ENCODE measurements at places on chromosomes 4 and X.

GRCh38 chr4:85579942-85580341 lies 105.0 kb downstream of the ARHGAP24 start:
- no peak for DNase-seq

DNA sequence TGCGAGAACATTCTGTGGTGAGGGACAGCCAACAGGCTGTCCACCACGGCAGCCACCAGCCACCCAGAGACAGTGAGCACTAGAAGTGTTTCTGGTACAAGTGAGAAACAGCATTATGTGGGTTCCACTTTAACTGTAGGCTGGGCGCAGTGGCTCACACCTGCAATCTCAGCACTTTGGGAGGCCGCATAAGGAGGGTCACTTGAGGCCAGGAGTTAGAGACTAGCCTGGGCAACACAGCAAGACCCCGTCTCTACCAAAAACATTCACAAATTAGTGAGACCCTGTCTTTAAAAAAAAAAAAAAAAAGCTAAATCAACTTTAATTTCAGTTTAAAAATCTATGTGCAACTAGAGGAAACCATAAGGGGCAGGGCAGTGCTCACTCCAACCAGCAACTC lies 20.6 kb downstream of the FAM53A start:
- DNase-seq, result no peak

DNA sequence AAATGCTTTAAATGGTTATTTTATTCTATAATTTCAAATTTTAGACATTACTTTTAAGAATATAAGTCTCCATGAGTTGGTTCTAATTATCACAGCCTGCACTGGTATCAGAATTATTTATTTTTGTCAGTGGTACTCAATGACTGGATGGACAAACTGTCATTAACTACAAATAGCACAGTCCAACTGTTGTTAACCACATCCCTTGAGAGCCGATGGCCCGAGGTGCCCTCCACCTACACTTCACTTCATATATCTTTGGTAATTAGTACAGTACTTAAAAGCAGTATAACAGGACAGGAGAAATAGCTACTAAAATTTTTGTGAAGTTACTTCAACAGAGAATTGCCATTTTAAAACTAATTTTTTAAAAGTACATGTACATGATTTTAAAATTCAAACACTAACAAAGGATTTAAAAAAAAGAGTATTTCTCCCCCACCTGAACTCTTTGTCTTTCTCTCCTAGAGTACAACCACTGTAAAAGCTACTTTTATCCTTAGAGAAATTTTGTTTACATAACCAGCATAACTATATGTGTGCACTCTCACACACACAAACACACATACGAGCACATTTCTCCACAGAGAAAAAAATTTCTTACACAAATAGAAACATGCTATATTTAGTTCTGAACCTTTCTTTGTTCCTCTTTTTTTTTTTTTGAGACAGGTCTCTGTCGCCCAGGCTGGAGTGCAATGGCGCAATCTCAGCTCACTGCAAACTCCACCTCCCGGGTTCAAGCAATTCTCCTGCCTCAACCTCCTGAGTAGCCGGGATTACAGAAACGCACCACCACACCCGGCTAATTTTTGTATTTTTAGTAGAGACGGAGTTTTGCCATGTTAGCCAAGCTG lies 6.5 kb downstream of the TIFA start:
- no peak for DNase-seq

DNA sequence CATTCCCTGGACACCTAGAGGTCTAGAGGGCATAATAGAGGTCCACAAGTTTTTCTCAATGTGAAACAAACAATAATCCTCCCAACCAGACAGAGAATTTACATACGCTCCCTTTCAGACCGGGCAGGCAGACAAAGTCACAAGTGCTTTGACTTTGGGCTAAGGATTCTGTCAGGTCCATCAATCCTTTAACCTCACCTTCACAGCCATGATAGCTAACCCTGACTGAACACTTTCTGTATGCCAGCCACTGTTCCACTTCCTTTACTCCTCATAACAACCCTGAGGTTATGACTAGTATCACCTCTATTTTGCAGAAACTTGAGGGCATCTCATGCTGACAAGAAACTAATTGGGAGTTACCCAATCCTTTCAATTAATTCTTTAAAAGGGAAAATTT lies 118.8 kb upstream of the AFF2 start:
- no peak for DNase-seq

DNA sequence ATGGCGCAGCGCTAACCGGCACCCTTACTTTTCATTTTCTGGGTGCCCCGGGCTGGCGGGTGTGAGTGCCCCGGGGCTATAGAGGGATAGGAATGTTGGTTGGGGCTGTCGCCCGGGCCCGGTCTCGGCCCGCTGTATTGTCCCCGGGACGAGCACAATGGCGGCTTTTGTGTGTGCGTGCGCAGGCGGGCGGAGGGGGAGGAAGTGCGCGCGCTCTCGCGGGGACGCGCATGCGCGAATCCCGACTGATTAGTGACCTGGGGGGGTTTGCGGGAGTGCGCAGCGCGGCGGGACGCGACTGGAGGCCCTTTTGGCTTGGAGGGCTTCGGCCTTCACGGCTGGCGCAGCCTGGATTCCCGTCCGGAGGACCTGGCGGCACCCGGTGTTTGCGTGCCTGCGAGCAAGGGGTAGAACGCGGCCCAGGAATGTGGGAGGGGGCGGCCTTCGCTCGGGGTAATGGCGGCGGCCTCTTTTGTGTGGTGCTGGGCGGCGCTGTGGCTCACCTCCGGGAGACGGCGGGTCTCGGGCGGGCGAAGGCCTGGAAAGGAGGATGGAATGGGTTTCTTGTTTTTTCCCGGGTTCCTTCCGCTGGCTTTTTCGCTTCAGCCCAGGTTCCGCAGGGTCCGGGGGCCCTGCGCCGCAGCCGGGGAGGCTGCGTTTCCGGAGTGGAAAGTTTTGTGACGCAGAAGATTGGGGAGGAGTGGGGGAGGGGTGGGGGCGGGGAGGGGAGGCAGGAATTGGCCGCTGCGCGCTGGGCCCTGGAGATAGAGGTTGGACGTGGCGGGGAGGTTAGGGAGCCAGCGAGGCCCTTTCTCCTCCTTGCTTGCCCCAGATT lies 618 bp downstream of the DDX3X start:
- DNase-seq, result peak; percentile 94

All from colonic mucosa (tissue), 4 donors.